Activated T-cell treated with anti-CD3 and anti-CD28 coated beads, Interleukin-2, amount 50 U/mL, for 72 hours (primary cell): ENCODE measurements at places on chromosomes 12 and 14.

- no peaks in the 10 kb centered on the region for H3K36me3 ChIP-seq
- H3K4me3 ChIP-seq: no peak overlapping the region
- no peak for DNase-seq
- no peak overlapping the region for H3K27ac ChIP-seq
- H3K4me1 ChIP-seq: peaks cover 31% of the 10 kb centered on the region
- H3K27me3 ChIP-seq: no peaks in the 10 kb centered on the region
Measured at GRCh38 chr14:55449116-55449515, 8.7 kb upstream of the TBPL2 start.

GRCh38 chr12:55934773-55935172 is 3.8 kb downstream of the DGKA start:
- peak overlapping the region; percentile 98 for H3K4me3 ChIP-seq
- peak overlapping the region; percentile 88 for H3K27ac ChIP-seq
- no peak for DNase-seq
- peaks cover 77% of the 10 kb centered on the region for H3K4me1 ChIP-seq

- H3K36me3 ChIP-seq: no peaks in the 10 kb centered on the region
- H3K27ac ChIP-seq: no peak overlapping the region
- DNase-seq: no peak
- peaks cover 35% of the 10 kb centered on the region for H3K27me3 ChIP-seq
- peaks cover 9% of the 10 kb centered on the region for H3K4me1 ChIP-seq
- no peak overlapping the region for H3K4me3 ChIP-seq
Measured at GRCh38 chr14:100669468-100669867, 57.2 kb upstream of the DLK1 start.

DNA sequence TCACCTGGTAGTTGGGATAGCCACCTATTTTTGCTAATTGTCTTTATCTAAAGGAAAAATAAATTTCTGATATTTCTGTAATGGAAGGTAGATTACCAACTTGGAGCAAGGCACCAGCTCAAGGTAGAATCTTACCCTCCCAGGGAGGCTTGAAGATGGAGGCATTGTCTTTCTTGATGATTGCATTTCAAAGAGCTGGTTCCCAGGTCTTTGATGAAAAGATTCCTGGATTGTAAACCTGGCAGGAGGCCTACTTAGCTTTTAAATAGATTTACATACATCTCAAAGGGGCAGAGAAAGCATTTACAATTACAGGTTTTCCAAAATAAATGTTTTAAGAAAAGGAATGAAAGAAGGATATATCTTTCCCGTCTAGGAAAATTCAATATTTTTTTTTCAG is 729.2 kb downstream of the LRFN5 start:
- DNase-seq: no peak
- H3K27me3 ChIP-seq: no peaks in the 10 kb centered on the region
- H3K4me3 ChIP-seq: no peak overlapping the region
- no peaks in the 10 kb centered on the region for H3K4me1 ChIP-seq
- H3K27ac ChIP-seq: no peak overlapping the region

GRCh38 chr12:132726386-132726785 is 15.7 kb downstream of the PGAM5 start:
- H3K36me3 ChIP-seq: peaks cover 24% of the 10 kb centered on the region
- no peak overlapping the region for H3K4me3 ChIP-seq
- DNase-seq: no peak
- H3K27ac ChIP-seq: no peak overlapping the region

GRCh38 chr14:92568621-92569479 is 55.3 kb downstream of the RIN3 start:
- H3K4me3 ChIP-seq: peak overlapping the region; percentile 83
- peaks cover 8% of the 10 kb centered on the region for H3K27me3 ChIP-seq
- H3K27ac ChIP-seq: peak overlapping the region; percentile 45
- H3K4me1 ChIP-seq: peaks cover 48% of the 10 kb centered on the region

DNA sequence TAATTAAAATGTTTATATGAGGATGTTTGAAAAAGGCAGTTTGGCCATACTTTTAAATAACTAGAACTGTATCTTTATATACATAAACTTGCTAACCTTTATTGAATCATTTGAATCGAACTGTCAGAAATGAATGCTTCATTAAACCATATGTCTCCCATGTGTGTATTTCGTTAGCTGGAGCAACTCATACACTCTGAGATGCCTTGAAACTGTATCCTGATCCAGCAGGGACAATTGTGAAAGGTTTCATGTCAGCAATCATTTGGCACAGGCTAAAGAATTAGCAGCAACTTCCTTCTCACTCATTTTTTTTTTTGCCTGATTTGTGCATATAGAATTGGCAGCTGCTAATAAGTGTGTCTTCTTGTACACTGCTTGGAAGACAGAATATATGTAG is 109.9 kb downstream of the NAV3 start:
- H3K4me3 ChIP-seq: no peak overlapping the region
- no peak for DNase-seq
- H3K4me1 ChIP-seq: no peaks in the 10 kb centered on the region
- H3K36me3 ChIP-seq: no peaks in the 10 kb centered on the region
- no peak overlapping the region for H3K27ac ChIP-seq

DNA sequence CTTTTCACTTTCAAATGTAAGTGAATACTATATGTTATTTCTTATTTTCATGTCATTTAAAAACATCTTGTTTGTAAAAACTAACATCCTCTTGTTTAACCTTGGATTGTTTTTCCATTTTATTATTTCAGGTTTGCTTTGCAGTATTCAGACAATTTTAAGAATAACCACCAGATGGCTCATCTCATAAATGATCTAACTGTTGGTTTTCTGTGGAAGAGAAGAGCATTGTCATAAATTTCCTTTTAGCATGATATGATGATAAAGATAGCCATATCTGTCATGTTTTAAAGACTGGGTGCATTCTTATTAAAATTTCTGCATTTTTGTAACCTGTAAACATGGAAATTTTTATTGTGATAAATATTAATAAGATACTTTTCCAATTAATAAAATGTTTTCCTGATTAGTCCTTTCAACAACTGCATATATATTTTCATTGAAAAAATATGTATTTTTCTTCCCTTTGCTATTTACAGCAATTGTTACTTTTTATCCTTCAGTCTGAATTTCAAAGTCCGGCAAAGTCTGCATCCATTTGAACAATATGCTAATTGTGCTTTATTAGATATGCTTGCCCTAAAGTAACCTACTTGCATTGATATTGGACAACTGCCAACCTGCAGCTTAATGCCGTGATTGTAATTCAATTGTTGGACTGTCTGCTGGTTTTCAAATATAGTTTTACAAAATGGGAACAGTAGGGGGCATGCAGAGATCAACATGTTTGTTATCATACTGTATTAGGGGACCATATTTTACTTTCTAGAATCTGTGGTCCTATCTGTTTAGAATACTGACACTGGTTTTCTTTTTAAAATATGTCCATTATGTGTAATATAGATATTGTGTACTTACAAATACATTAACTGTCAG is 163.4 kb downstream of the GARIN6 start:
- H3K36me3 ChIP-seq: no peaks in the 10 kb centered on the region
- H3K27me3 ChIP-seq: no peaks in the 10 kb centered on the region
- H3K4me3 ChIP-seq: no peak overlapping the region

DNA sequence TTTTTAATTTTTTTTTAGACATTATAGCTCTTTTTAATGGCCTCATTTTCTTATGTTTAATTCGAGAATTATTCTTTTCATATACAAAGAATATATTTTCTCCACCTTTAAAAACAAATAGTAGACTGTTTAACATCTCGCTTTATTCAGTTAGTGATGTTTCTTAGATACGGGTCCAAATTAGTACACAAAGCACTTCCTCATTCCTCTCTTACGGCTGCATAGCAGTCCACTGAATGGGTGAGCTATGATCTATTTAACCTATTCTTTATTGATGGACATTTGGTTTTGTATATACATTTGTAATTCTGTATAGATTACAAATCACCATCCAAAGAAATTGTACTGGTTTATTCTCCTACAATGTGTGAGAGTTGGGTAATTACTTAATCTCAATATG is 8.3 kb upstream of the GPR162 start:
- peaks cover 10% of the 10 kb centered on the region for H3K36me3 ChIP-seq
- H3K27ac ChIP-seq: no peak overlapping the region
- H3K27me3 ChIP-seq: no peaks in the 10 kb centered on the region
- H3K4me1 ChIP-seq: peaks cover 21% of the 10 kb centered on the region
- no peak for DNase-seq
- no peak overlapping the region for H3K4me3 ChIP-seq

- H3K4me1 ChIP-seq: peaks cover 6% of the 10 kb centered on the region
- no peak for DNase-seq
- H3K4me3 ChIP-seq: peak overlapping the region; percentile 22
- no peak overlapping the region for H3K27ac ChIP-seq
- H3K36me3 ChIP-seq: no peaks in the 10 kb centered on the region
Measured at GRCh38 chr12:50032854-50033581, 7.7 kb upstream of the RACGAP1 start.

DNA sequence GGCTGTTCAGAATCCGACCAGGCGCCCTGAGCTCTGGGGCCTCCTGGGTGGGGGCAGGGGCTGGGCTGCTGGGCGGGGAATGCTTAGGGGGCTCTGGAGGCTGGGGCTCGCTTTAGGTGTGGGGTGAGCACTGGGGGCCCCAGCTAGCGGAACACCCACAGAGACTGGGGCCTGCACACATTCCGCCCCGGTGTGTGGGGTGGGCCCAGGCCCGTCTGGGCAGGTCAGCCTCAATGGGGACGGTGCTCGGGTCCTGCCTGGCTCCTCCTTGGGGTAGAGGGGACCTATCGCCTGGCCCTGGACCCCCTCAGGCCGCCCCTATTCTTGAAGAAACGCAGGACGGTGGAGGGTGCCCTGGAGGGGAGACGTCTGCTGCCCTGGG is 364.8 kb downstream of the TMEM121 start:
- H3K36me3 ChIP-seq: no peaks in the 10 kb centered on the region
- no peak overlapping the region for H3K27ac ChIP-seq

GRCh38 chr14:67853715-67854114 is 34.1 kb downstream of the RAD51B start:
- no peak overlapping the region for H3K4me3 ChIP-seq
- H3K36me3 ChIP-seq: peaks cover 5% of the 10 kb centered on the region
- H3K27me3 ChIP-seq: no peaks in the 10 kb centered on the region
- H3K4me1 ChIP-seq: peaks cover 7% of the 10 kb centered on the region
- H3K27ac ChIP-seq: no peak overlapping the region

DNA sequence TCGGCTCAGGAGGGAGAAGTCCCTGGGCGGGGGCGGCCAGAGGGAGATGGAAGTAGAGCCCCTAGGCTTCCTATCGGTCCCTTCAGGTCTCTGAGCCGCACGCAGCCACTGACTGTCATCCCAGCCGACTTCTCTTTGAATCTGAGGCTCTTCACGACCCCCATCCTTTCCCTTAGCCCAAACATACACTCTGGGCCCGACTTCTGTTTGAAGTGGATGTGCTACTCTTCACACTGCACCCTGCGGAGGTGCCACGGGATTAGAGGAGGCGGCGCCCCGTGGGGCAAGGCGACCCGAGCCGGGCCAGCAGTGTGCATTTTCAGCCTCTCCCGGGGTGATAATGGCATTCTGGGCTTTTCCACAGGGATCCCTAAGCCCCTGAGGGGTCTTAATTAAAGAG is 6.0 kb upstream of the DACT1 start:
- no peak overlapping the region for H3K4me3 ChIP-seq
- peaks cover 13% of the 10 kb centered on the region for H3K27me3 ChIP-seq
- DNase-seq: no peak
- H3K4me1 ChIP-seq: peaks cover 21% of the 10 kb centered on the region
- no peaks in the 10 kb centered on the region for H3K36me3 ChIP-seq
- no peak overlapping the region for H3K27ac ChIP-seq

- DNase-seq: no peak
- H3K4me1 ChIP-seq: peaks cover 32% of the 10 kb centered on the region
- no peak overlapping the region for H3K4me3 ChIP-seq
- no peaks in the 10 kb centered on the region for H3K27me3 ChIP-seq
- peaks cover 17% of the 10 kb centered on the region for H3K36me3 ChIP-seq
Measured at GRCh38 chr14:49614196-49614595, 6.2 kb downstream of the RPL36AL start.

- H3K27ac ChIP-seq: no peak overlapping the region
- DNase-seq: no peak
- H3K4me1 ChIP-seq: no peaks in the 10 kb centered on the region
- no peaks in the 10 kb centered on the region for H3K36me3 ChIP-seq
- peaks cover 13% of the 10 kb centered on the region for H3K27me3 ChIP-seq
Measured at GRCh38 chr12:13437541-13437940, 241.0 kb downstream of the EMP1 start.

- no peaks in the 10 kb centered on the region for H3K27me3 ChIP-seq
- H3K4me3 ChIP-seq: no peak overlapping the region
- no peak for DNase-seq
- no peaks in the 10 kb centered on the region for H3K4me1 ChIP-seq
Measured at GRCh38 chr14:51219473-51220448, 20.3 kb upstream of the TMX1 start.

DNA sequence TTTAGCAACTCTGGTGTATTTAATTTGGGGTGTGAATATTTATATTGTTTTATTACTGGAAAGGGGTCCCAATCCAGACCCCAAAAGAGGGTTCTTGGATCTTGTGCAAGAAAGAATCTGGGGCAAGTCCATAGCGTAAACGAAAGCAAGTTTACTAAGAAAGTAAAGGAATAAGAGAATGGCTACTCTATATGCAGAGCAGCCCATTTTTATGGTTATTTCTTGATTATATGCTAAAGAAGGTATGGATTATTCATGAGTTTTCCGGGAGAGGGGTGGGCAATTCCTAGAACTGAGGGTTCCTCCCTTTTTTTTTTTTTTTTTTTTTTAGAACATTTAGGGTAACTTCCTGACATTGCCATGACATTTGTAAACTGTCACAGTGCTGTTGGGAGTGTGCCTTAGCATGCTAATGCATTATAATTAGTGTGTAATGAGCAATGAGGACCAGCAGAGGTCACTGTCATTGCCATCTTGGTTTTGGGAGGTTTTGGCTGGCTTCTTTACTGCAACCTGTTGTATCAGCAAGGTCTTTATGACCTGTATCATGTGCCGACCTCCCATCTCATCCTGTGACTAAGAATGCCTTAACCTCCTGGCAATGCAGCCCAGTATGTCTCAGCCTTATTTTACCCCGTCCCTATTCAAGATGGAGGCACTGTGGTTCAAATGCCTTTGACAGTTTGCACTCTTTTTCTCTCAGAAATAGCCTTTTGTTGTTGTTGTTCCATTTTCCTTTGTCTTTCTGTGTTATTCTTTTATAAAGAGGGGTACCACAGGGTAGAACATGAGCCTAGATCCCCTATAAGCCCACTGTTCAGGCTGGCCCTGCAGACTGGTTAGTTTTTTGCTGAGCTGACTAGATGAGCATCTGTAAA is 75.5 kb upstream of the DCD start:
- no peak overlapping the region for H3K4me3 ChIP-seq
- peaks cover 15% of the 10 kb centered on the region for H3K27me3 ChIP-seq
- H3K36me3 ChIP-seq: no peaks in the 10 kb centered on the region

GRCh38 chr14:76277586-76278130 is 98.3 kb upstream of the ESRRB start:
- DNase-seq: no peak
- H3K4me3 ChIP-seq: no peak overlapping the region
- H3K36me3 ChIP-seq: no peaks in the 10 kb centered on the region

GRCh38 chr14:52271538-52271937 is 4.0 kb downstream of the PTGDR start:
- H3K27me3 ChIP-seq: peaks cover 43% of the 10 kb centered on the region
- no peak for DNase-seq
- peak overlapping the region; percentile 50 for H3K4me3 ChIP-seq
- H3K27ac ChIP-seq: no peak overlapping the region
- H3K4me1 ChIP-seq: peaks cover 30% of the 10 kb centered on the region
- peaks cover 1% of the 10 kb centered on the region for H3K36me3 ChIP-seq

DNA sequence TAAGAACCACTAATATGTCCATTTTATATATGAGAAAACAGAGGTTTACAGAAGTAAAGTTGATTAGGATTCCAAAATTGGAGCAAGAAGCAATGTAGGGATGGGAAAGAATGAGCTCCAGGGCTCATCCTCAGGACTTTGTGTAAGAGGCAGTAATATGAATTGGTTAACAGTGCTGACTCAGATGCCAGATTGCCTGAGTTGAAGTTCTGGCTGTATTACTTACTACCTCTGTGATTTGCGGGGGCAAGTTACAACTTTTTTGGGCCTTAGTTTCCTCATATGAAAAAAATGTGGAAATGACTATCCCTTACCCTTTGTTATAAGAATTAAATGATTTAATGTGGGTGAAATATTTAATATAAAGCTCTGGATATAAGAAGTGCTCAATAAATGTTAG is 35.1 kb upstream of the PPP2R5E start:
- no peaks in the 10 kb centered on the region for H3K4me1 ChIP-seq
